Lung (tissue), 17 donors: ENCODE measurements at places on chromosomes 12 and 14. TPM values are rescaled to one million over a fixed set of nuclear protein-coding genes. Genes with fewer than 3 reads are reported as not detected.

RASSF9 gene
- 14.3 TPM for total RNA-seq

MYH7 gene
- 0.09 TPM for total RNA-seq

CD27 gene
- 2.0 TPM for total RNA-seq

MYO1A gene
- total RNA-seq, result 0.67 TPM

ARG2 gene
- 1.1 TPM for total RNA-seq

DICER1 gene
- total RNA-seq, result 67.9 TPM

MMP17 gene
- total RNA-seq, result 1.7 TPM

NXPH4 gene
- 0.94 TPM for total RNA-seq
